Fibroblast of skin of back (primary cell): ENCODE measurements at places on chromosomes 12 and 14.

GRCh38 chr12:5507944-5508343, 76.0 kb downstream of the NTF3 start:
- no peak for DNase-seq

GRCh38 chr14:96051231-96051630, 12.1 kb downstream of the C14orf132 start:
- no peak for DNase-seq

- no peak for DNase-seq
Observed at GRCh38 chr14:54309615-54310014, 87.2 kb upstream of the CDKN3 start.

DNA sequence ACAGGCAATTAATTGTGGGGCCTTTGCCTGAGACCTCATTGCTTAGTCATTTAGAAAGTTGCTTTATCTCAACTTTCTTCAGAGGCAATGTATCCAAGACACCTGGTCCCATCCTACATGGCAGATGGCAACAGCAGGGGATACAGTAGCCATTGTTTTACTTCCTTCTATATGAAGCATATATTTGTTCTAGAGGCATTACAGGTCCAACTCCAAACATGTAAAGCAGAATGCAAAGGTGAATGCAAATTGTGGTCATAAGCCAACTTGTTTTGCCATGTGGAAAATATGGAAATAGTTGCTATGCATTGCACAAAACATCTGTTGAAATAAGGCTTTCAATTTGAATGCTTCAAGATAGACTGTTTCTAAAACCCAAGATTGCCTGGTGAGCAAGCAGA, 109.8 kb upstream of the BCAT1 start:
- no peak for DNase-seq

- DNase-seq: peak; percentile 65
Observed at GRCh38 chr12:6827982-6828780, at the start of gene P3H3. Gene P3H3, plus strand, starts transcription at chr12:6828407. Its CDS starts 34 bp downstream, at chr12:6828441.

DNA sequence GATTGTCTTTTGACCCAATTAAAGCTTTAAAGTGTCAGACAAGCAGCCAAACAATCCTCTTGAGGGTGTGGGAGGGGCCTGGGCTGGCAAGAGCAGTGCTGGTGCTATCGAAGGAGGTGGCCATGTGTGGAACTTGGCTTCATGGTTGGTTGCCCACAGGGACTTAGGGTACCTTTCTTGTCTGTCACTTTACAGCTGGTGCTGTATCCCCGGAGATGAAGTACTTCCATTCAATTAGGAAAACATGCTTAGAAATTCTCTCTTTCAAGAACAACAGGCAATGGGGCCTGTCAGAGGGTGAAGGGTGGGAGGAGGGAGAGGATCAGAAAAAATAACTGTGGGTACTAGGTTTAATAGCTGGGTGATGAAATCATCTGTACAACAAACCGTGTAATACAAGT, 86.5 kb downstream of the DAAM1 start:
- DNase-seq: no peak

DNA sequence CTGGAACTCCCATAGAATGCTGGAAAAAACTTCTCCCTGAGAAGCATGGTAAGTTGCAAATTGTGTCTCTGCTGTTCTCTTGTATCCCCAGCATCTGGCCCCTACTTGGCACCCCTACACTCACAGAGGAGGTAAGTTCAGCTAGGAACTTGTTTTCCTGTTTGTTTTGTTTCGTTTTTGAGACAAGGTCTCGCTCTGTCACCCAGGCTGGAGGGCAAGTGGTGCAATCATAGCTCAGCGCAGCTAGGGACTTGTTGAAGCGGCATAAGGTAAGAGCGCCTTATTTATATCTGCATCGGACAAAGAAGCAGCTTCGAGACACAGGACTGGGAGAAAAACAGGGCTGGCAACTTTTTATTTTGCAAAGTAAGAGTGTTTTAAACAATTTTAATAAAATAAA, 18.5 kb upstream of the ANO2 start:
- DNase-seq: no peak

GRCh38 chr12:118980407-118981014, 830 bp upstream of the SRRM4 start:
- DNase-seq: no peak

DNA sequence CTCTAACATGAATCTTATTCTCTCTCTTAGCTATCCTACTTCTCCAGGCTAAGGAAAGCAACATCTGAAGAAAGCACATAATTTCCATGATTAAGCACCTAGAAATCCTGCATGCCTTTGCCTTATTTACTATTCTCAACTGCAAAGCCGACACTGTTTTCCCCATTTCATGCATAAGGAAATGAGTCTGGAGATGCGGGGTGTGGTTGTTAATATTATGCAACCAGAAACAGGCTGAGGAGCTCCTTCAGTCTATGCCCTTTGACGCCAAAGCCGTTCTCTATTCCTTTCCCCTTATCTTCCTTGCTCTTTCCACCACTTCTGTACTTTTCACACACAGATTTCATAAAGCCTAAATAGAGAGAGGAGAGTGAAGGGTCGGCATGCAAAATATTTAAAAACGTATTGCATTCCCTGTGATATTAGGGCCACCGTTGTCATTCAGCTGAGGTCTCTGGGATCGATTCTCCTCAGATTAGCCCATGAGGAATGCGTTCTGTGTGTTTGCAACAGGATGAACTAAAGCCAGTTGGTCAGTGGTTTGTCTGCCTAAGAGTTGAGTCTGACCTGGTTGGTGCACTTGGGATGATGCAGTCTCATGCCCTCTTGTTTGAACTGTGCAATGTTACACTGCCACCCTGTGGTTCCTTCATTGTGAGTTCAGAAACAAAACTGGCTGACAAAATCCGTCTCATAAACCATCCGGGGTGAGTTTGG, 53.1 kb upstream of the PLEKHG7 start:
- peak; percentile 86 for DNase-seq

DNA sequence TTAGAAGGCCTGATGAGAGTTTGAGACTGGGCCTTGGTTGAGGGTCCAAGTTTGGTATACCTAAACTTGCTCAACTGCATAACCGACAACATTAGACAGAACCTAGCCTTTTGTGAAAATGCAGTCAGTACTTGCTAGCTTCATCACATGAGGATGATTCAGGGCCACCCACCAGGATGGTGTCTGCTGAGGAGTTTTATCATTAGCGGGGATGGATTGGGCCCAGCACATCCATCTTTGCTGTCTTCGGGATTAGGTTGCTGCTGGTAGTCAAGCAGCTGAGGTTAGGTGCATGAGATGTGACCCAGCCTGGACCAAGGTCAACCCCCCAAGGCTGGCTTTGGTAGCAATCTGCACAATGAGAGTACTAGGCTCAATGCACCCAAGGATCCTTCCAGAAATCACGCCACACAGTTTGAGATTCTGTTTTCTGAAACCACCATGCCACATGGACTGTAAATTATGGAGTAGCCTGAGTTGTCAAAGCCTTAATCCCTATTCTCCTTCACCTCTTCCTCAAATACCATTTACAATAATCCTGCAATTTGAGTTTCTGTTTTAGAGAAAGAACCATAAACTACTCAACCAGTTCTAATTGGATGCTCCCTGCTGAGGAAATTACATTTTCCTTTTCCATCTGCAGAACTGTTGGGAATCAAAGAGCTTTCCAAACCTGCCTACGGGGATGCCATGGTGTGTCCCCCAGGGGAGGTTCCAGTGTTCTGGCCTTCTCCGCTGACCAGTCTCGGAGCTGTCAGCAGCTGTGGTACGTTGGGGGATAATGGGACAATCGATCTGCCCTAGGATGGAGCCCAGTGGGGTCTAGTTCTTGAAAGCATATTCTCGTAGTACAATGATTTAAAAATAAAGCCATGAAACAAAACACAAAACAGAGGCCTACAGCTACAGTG, 61.7 kb downstream of the DGLUCY start:
- DNase-seq: no peak

DNA sequence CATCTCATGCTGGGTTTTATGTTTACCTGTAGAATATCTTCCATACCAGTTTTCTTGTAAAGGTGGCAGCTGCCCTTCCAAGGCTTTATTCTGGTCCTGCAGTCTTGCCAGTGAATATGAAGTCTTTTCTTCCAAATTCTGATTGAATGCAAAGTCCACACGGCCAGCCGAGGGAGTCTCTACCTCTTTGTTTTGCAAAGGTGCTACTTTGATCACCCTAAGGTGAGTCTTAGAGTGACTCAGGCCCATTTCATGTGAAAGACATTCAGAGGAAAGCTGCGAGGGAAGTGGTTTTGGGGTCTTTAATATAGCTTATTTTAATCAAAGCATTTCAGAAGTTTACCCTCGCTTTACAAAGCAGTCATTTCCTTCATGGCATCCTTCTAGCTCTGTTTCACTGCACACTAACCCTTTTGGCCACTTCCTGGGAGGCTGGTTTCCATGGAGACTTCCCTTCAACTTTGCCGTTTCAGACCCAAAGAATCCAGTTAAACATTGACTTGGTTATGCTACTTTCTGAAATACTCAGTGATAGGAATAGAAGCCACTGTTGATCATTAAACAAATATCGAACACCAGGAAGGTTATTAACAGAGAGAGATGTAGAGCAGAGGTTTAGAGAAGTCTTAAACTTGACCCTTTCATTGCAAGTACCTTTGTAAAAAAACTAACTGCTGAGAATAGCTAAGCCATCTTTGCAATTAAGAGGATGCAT, at the start of gene CCDC198:
Gene CCDC198 (minus strand): TSS at position 391 of the 715 bp plus-strand sequence. CDS start 142 bp downstream, at position 249.
- peak; percentile 49 for DNase-seq

- peak; percentile 78 for DNase-seq
Observed at GRCh38 chr12:81296556-81297305, 218.9 kb downstream of the ACSS3 start.

GRCh38 chr14:81416194-81416952, 16.2 kb upstream of the STON2 start:
- no peak for DNase-seq

- DNase-seq: peak; percentile 9
Observed at GRCh38 chr12:44972746-44973421, 78.0 kb downstream of the DBX2 start.

DNA sequence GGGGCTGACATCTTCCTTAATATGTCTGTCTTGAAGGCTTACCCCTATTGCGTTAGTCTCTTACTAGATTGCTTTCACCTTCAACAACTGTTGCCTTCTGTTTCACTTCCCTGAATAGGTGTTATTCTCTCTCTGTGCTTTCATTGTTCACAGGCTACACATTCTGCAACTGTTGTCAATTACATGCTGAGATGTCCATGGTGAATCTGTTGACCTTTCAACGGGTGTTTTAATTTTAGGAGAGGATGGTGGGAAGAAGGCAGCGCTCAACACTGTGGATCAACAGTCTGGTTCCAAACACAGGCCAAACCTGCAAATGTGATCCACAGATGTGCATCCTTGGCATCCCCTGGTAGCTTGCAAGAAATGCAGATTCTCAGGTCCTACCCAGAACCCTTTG, 101.9 kb downstream of the DACT1 start:
- DNase-seq: no peak

DNA sequence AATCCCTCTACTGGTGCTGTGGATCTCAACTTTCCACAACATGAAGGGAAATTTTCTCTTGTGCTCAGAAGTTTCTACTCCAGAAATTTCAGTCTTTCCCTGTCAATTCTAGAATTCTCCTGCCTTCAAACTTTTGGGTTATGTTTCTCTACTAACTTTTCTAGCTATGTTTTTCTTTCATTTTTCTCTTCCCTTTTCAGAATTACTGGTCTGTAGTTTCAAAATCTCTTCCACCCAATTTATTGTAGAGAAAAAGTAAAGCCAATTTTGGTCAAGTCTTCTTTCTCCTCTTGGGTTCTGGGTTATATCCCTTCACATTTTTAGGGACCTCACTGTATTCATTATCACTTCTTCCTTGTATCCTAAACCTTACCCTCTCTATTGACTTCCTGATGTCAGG, 18.9 kb downstream of the CNTN1 start:
- DNase-seq: no peak
